ENCODE measurements at places on chromosomes 5 and 9. TPM values are rescaled to one million over a fixed set of nuclear protein-coding genes. Genes with fewer than 3 reads are reported as not detected.
A peak's percentile ranks its signal among the peaks of the same experiment; 100 is the strongest.

DNA sequence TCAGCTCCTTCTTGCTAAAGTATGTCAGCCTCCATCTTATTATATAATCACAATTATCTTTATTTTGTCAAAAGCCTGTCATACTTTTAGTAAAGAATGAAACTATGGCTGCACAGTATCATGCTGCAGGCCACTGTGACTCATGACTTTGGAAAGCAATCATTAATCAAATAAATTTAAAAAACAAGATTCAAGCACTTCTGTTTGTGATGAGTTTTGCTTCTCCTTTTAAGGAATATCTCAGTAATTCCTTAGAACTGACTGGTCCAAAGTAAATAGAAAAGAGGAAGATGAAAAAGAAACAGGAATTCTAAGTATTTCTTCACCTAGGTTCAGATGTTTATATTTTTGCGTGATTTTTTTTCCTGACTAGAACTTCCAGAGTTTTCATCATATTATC is 83.1 kb downstream of the EDIL3 start:
- DNase-seq, result no peak

GRCh38 chr9:137385061-137385655 is 37.8 kb downstream of the EXD3 start:
- peak; percentile 47 for DNase-seq

GRCh38 chr9:38035873-38036272 is 33.2 kb downstream of the SHB start:
- DNase-seq, result no peak

Gene SPINK6
- not detected for total RNA-seq

Data from sigmoid colon (tissue), 7 donors.